ENCODE measurements at places on chromosomes 5 and 9.

DNA sequence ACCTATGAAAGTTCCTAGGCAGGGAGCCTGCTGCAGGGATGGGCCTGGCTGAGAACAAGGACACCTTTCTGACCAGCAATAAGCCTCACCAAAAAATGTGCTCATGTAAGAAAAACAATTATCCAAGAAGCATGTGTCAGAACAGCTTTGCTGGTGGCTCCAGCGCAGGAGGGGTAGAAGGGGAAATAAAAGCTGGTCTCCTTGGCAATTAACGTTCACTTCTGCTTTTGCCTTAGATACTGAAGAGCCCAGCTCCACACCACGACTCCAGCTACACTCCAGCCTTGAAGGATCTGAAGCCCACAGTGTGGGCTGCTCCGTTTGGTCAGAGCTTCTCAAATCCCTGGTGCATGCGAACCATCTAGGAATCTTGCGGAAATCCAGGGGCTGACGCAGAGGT is 107.6 kb upstream of the PHYKPL start:
- no peak for DNase-seq

DNA sequence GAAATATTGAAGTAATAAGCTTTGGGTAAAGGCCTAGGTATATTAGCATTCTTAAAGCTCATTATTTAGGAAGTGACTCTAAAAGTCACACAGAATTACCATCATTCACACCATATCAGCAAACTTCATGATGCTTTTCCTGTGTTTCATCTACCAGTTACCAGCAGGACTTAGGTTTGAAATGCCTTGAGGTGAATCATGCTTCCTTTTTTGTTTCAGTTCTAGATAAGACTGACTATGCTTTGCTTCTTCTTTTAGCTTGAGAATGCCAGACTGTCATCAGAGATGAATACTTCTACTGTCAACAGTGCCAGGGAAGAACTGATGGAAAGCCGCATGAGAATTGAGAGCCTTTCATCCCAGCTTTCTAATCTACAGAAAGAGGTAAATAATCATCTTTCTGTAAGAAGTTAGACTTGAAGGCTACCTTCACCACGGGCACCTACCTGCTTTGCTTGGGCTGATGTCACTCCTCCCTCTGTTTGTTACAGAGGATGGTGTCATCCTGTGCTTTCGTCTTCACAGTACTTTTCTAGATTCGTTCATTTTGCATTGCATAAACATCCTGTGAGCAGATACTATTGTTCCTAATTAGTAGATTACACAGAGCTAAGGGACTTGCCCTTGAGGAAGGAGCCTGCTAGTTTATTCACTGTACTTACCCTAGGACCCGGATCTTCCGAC is 34.7 kb downstream of the LMNB1 start:
- DNase-seq: no peak

GRCh38 chr9:34465468-34465867 is 6.9 kb downstream of the DNAI1 start:
- DNase-seq: no peak

DNA sequence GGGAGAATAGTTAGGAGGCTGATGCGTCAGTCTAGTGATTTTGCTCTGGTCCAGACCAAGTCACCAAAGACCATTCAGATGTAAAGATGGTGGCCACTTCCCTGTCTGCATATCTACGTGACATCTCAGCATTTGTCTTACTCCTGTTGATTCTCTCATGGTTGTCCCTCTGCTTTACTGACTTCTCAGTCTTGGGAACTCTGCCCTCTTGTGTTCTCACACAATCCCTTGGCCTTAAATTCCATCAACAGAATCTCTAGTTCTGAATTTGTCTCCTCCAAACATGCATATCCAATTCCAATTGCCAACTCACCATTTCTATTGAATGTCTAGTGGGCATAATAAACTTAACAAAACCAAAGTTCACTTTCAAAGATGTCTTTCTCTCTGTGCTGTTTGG is 147.8 kb downstream of the SLC24A2 start:
- DNase-seq: no peak

DNA sequence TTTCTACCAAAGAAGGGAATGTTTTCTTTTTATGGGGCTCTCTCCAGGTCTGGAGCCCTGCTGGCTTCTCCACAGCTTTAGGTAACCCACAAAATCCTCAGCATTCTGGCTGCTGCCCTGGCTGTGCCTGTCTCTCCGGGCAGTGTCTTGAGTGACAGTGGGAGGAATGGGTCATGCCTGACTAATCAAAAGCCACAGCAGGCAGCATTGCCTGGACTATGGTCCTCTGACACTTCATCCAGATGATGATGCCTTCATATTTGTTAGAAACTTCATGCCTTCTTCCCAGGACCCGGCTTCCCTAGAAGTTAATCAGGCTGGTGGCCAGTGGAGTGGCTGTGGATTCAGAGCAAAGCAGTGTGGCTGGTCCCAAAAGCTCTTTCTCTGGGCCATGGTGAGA is 32.2 kb upstream of the TGFBI start:
- DNase-seq: no peak

DNA sequence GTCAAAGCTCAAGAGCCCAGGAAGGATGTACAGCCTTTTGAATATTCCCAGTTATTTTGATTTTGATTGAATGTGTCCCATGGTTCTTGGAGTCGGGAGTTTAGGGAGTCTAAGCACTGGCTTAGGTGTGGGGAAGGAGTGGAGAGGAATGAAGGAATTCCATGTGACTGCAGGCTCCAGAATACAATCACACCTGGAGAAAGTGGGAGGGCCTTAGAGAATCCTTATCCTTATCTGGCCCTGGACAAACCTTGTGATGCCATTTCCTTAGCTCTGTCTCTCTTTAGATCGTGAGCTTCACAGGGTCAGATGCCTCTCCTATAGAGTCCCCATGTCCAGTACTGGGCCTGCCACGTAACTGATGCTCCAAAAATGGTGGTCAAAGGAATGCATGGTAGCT is 4.2 kb upstream of the EEIG1 start:
- no peak for DNase-seq

GRCh38 chr9:89382026-89382986 is 64.0 kb downstream of the SECISBP2 start:
- no peak for DNase-seq

GRCh38 chr5:79727451-79728355 is 38.1 kb downstream of the CMYA5 start:
- no peak for DNase-seq

- DNase-seq: no peak
Measured at GRCh38 chr5:54673523-54674225, 156.1 kb downstream of the SNX18 start.

DNA sequence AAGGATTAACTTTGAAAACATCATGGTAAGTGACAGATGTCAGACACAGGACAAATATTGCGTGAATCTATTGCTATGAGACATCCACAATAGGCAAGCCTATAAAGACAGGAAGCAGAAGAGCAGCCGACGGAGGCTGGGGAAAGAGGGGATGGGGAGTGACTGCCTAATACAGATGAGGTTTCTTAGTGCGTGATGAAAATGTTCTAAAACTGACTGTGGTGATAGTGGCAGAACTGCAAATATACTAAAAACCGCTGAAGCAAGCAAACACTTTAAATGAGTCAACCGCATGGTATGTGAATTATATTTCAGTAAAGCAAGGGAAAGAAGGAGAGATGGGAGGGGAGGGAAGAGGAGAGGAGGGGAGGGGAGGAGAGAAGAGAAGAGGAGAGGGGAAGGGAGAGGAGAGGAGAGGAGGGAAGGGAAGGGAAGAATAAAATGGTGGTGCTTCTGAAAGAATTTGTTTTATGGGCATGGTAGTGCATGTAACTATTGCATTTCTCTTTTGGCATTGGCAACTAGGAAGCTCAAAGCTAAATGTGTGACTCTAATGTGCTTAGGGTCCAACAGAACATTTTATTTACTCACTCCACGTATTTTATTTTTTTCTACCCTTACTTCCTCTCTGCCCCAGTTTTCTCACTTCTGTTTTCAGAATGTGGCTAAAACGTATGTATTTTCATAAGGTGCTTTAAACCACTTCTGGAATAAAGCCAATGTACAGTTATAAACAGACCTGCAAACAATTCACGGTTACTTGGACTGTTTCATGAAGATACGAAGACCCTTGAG is 21.3 kb downstream of the AKNA start:
- no peak for DNase-seq

DNA sequence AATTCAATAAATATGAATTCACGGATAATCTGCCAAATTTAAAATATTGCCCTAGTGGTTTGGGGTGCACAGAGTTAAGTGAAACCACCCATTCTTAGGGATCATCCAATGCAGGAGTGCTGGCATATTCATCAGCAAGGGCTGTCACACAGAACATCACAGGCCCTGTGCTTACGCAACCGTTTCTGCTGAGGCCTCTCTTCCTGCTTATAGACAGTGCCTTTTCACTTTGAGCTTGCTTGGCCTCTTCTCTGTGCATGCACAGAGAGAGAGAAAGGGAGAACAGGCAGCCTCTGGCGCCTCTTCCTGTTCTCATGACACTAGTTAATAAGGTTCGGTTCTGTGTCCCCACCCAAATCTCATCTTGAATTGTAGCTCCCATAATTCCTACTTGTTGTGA is 366.3 kb downstream of the ICE1 start:
- no peak for DNase-seq

- no peak for DNase-seq
Measured at GRCh38 chr5:175853573-175854230, 17.7 kb upstream of the CPLX2 start.

GRCh38 chr9:75551861-75552260 is 338.6 kb upstream of the PCSK5 start:
- DNase-seq: no peak

DNA sequence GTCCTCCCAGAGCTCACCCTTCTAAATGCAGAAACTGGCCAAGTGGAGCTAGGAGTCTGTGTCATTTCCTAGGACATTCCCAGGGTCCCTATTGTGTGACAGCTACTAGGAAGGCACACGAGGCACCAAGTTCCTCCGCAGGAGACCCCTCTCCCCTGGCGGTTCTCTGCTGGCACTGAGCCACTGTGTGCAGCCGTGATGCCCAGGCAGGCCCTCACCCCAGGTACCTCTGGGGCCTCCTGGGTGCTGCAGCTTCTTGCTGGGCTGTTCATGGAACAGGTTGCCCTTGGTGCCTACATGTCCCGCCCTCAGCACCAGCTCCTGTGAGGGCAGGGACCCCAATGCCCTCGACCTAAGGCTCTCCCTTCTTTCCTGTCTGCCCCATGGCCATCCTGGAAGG is 23.1 kb downstream of the MED10 start:
- DNase-seq: no peak

- no peak for DNase-seq
Measured at GRCh38 chr9:99359336-99359735, 137.3 kb downstream of the SEC61B start.

DNA sequence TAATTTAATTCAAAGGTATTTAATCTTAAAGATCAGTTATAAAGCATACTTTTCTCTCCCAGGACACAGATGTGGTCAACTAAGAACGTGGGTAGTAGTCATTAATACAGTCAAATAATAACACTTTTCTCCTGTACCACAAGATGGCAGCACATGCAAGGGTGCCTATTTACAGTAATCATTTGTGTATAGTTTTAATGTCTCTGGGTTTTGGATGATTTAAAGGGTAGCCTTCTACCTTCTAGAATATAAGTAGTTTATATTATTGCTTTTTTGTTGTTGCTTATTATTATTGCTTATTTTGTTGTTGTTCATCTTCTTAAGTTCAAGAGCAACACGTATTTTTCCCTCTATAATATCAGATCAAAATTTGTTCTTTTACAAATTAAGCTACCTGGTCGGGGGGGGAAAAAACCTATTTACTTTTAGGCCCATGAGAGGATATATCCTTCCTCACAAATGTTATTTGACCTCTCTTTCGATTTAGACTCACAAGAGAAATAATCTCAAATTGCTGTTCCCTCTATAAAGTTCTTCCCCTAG is 59.6 kb upstream of the SLC27A6 start:
- DNase-seq: no peak

DNA sequence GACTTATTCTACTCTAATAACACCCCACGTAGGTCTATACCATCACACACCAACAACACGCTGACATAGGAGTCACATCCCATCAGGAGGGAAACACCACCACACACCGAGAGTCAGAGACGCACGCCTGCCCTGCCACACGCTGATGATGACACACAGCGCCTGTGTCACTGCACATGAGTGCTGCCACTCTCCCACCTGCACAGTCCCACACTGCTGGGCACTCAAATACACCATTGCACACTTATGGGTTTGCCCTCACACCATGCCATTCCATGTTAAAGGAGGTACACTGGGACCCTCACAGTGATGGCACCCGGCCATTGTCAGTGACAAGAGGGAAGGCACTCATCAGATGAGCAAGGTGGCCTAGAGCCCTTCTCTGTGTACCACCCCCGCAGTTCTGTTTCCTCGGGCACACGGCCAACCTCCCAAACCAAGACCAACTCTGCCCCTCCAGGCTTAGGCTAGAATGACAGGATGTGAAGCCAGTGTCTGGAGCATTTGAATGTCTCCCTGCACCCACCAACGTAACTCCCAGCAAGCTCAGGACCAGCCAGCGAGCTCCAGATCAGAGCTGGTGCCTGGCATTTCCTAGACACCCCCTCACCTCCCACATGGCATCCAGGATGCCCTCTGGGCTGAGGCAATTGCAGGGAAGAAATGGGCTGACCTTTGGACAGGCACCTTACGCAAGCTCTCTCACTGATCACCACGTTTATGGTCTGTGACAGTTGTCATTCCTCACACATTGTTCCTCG is 3.6 kb upstream of the CPLX2 start:
- DNase-seq: no peak

DNA sequence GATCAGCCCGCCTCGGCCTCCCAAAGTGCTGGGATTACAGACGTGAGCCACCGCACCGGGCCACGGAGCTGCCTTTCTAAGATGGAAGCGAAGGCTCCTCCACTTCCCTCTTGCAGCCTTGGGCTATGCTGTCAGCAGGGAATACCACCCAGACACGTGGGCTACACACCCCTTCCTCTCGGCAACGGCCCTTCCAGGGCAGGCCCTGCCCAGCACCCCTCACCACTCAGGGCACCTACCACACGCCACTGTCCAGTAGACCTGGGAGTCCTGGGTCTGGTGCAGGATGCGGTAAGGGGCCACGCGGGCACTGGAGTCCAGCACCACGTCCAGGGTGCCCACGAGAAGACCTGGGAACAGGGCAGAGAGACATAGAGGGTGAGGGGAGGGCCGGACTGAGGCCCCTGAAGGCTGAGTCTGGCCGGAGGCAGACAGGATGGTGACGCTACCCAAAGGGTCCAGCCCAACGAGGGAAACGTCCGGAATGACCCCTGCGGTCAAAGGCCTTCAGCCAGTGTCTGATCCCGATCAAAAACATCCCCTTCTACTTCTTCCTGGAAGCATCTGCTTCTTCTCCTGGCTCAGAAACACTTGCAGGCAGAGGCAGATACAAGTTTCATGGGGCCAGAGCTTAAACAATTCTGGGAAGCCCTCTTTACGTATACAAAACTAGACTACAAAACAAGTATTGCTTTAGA is 3.1 kb downstream of the TBC1D9B start:
- DNase-seq: no peak

DNA sequence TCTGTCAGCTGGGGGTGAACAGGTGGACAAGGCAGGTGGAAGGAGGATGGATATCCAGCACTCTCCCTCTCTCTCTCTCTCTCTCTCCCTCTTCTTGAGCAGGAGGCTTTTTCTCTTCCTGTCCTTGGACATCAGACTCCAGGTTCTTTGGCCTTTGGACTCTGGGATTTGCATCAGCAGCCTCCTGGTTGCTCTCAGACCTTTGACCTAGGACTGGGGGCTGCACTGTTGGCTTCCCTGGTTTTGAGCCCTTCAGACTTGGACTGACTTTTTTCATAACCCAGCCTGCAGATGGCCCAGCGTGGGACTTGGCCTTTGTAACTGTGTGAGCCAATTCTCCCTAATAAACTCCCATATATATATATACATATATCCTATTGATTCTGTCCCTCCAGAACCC is 35.0 kb upstream of the SEMA4D start:
- DNase-seq: no peak
